ENCODE measurements at places on chromosomes 13 and 19. TPM values are rescaled to one million over a fixed set of nuclear protein-coding genes. Genes with fewer than 3 reads are reported as not detected.

- no peak overlapping the region for H3K4me3 ChIP-seq
- no peak overlapping the region for H3K27ac ChIP-seq
- H3K4me1 ChIP-seq = peaks cover 23% of the 10 kb centered on the region
- H3K27me3 ChIP-seq = peaks cover 6% of the 10 kb centered on the region
- no peaks in the 10 kb centered on the region for H3K36me3 ChIP-seq
These were observed 13.8 kb upstream of the DHRS12 start for GRCh38 chr13:51817717-51818116.

- no peaks in the 10 kb centered on the region for H3K27me3 ChIP-seq
- no peak overlapping the region for H3K4me3 ChIP-seq
- no peak overlapping the region for H3K27ac ChIP-seq
- H3K4me1 ChIP-seq = no peaks in the 10 kb centered on the region
- no peaks in the 10 kb centered on the region for H3K36me3 ChIP-seq
- no peak for DNase-seq
These were observed 60.7 kb downstream of the MCF2L start for GRCh38 chr13:113029487-113030258.

- DNase-seq = no peak
- H3K4me1 ChIP-seq = peaks cover 15% of the 10 kb centered on the region
- peaks cover 12% of the 10 kb centered on the region for H3K36me3 ChIP-seq
- H3K4me3 ChIP-seq = peak overlapping the region; percentile 87
- no peaks in the 10 kb centered on the region for H3K27me3 ChIP-seq
These were observed 3.0 kb downstream of the ZC3H4 start for GRCh38 chr19:47110521-47111005.

DNA sequence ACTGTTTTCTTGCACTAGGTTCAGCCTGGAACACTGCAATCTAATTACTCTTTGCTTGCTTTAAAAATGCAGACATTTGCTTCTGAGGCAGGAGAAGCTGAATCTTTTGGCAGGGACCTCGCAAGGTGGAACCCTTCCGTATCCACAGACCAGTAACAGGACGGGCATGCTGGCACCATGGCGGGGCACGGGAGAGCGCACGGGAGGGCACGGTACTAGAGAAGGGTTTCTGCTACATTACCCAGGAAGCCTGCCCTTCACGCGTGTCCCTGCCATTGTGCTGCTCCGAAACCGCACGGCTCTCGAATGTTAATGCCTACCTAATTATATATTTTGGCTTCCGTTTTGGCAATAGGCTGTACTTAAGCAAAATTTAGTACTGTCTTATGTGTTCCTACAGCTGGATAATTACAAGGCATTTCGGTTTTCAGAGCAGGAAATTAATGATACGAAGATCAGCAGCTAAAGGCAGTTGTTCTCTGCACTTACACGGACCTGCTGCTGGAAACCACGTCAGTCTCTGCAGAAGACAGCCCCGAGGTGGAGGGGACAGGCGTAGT lies 430.4 kb downstream of the IRS2 start:
- no peak for DNase-seq
- H3K27me3 ChIP-seq = no peaks in the 10 kb centered on the region
- no peak overlapping the region for H3K27ac ChIP-seq
- no peak overlapping the region for H3K4me3 ChIP-seq
- H3K4me1 ChIP-seq = no peaks in the 10 kb centered on the region

GRCh38 chr13:113203507-113204377 lies 4.7 kb downstream of the PCID2 start:
- no peaks in the 10 kb centered on the region for H3K27me3 ChIP-seq
- H3K36me3 ChIP-seq = peaks cover 32% of the 10 kb centered on the region
- no peak overlapping the region for H3K4me3 ChIP-seq
- no peak overlapping the region for H3K27ac ChIP-seq

DNA sequence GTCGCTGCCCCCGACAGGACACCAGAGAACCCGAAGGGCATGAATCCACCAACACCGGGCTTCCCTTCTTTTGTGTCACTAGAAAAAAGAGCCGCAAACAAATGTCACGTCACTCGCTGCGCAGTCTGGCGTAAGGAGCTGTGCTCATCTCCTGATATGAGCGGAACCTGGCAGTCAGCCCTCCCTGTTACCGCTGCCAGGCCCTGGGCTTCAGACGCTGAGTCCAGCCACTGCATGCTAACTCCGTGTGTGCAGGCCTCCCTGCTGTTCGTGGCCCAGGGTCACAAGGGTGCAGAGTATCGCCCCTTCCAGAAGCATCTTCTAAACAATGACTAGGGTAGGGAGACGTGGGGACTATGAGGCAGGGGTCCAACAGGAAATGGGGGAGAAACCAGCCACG lies 71.3 kb downstream of the SLC7A1 start:
- H3K4me1 ChIP-seq = no peaks in the 10 kb centered on the region
- no peak overlapping the region for H3K27ac ChIP-seq
- peaks cover 16% of the 10 kb centered on the region for H3K36me3 ChIP-seq

GRCh38 chr13:43431290-43431716 lies 355.5 kb downstream of the ENOX1 start:
- H3K4me1 ChIP-seq = no peaks in the 10 kb centered on the region
- no peak overlapping the region for H3K27ac ChIP-seq
- no peak overlapping the region for H3K4me3 ChIP-seq
- DNase-seq = no peak

The CTU1 gene
- total RNA-seq = 14.0 TPM

The KIRREL2 gene
- 1.3 TPM for total RNA-seq

The SLC10A2 gene
- not detected for total RNA-seq

The CABP5 gene
- not detected for total RNA-seq

The PSG1 gene
- total RNA-seq = not detected

The SIGLEC7 gene
- not detected for total RNA-seq

The CYP2B6 gene
- total RNA-seq = 0.74 TPM

The CBY2 gene
- total RNA-seq = not detected

The ZNF77 gene
- total RNA-seq = 5.9 TPM
